CD4-positive, alpha-beta T cell treated with Interferon alpha-2 for 1 hour (primary cell): ENCODE measurements at places on chromosomes 6 and 20.
A peak's percentile ranks its signal among the peaks of the same experiment; 100 is the strongest.

GRCh38 chr6:79605968-79606764 is 25.0 kb upstream of the SH3BGRL2 start:
- no peak for DNase-seq

DNA sequence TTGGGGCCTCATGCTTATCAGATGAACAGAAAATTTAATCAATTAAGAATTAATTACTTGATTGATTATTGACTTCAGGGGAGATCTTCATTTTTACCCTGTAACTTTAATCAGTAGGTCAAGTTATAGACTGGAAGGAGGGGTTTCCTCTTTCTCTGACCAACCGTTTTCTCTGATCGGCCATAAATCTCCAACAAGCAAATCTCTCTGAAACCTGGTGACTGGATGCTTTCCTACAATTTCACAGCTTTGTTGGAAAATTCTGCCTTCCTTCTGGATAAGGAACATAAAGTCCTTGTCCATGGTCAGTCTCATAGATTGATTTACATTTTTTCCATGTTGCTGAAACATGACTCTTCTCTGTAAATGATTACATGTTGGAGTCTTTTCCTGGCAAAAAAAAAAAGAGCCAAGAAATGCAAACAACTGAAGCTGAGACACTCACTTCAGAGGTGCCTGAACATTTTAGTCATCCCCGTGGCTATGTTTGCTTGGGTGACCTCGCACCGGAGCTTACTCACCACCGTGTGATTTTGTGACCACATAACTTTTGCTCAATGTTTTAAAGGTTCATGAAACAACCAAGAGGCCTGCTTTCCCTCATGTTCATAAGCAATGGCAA is 31.0 kb downstream of the IRF4 start:
- no peak for DNase-seq

GRCh38 chr20:21564127-21564773 is 50.4 kb upstream of the NKX2-2 start:
- DNase-seq, result no peak

DNA sequence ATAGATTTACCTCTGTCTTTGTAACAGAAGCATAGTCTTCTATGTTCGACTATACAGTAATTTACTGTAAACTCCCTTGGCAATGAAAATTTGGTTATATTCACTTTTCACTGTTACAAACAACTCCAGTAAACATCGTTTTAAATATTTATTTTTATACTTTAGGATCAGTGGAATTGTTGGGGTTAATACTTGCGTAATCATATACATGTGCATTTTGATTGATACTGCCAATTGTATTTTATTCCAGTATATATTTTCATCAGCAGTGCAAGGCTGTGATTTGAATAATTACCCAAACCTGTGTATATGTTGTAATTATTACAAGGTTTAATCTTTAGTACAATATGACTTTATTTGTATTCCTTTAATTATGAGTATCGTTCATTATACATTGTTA is 255.7 kb downstream of the ARID1B start:
- DNase-seq, result no peak

DNA sequence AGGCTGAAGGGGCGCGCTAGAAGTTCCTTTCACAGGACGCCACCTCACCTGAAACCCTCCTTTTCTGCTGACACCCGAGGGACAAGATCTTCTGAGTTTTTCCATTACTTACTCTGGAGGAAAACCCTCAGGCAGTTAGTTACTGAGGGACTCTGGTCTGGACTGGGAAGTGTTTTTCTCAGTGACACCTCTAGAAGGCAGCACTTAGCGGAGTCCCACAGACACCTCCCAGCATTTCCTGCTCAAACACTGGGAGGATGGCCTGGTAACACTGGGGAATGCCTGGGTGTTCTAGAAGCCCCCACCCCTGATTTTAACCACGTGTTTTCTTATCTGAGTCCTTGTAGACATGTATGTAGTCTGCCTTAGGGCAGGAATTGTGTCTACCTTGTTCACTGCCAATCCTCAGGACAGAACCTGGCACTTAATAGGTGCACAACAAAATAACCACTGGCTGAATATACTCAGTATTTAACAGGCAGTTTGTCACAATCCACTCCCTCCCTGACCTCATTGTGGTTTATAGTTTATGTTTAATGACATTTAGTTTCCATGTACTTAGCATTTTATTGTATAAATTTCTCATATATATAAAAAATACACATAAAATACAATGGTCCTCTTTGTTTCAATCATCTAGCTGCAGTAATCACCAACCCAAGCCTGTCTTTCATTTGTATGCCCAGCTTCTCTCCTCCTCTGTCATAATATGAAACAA is 4.8 kb downstream of the GSTA3 start:
- no peak for DNase-seq

GRCh38 chr20:51480507-51481270 is 61.8 kb downstream of the NFATC2 start:
- DNase-seq, result no peak

GRCh38 chr20:8271727-8272126 is 139.7 kb downstream of the PLCB1 start:
- no peak for DNase-seq

DNA sequence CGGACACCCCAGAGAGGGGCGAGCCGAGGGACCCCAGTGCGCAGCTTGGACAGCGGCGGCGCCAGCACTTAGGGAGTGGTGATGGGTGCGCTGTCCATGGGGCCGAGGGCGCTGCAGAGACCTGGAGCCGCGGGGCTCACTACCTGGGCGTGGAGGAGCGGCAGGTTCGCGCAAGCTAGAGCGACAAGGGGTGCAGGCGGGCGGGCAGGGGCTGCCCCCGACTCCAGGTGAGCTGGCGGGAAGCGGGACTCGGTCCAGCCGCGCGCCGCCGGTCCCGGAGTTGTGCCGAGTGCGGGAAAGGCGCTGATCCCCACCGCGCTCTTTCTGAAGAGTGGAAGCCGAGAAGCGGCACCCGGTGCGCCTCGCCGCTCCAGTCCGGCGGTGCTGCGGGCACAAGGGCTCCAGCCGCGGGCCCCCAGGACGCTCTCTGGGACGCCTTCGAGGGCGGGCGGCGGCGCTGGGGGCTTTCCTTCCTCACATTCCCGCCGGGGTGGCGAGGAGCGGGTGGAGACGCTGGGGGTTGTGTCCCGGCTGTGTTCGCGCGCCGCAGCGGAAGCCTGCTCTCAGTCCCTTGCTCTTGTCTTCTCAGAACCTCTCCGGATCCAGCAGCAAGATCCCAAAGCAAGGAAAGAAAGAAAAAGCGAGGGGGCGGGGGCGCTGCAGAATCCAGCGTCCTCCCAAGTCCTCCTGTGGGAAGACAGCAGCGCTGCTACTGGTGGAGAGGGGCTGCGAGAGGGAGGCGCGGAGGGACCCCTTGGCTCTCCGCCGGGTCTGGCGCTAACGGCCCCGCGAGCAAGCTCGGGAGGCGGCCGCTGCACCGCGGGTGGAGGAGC is at the start of gene B3GAT2:
Gene B3GAT2, minus strand, starts transcription at position 610 of the 833 bp plus-strand sequence. CDS start 631 bp downstream, outside the sequence.
- no peak for DNase-seq

DNA sequence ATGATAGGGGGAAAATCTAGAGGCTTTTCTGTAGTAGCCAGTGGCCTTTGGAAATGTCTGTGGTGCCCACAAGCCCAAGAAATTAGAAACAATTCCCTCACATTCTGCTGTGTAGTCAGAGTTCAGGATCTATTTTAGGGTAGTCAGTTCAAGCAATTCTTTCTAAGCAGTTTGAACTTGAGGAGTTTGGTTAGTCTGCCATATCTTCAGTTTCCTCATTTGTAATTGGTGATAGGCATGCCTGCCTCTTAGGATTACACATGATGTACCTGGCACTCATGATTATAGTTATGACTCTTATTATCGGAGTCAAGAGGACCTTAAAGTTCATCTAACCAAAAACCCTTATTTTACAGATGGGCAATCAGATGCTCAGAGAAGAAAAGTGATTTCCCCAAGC is 21.2 kb upstream of the MEP1A start:
- no peak for DNase-seq

- no peak for DNase-seq
These were observed 216.0 kb downstream of the GJA1 start for GRCh38 chr6:121651420-121651819.

DNA sequence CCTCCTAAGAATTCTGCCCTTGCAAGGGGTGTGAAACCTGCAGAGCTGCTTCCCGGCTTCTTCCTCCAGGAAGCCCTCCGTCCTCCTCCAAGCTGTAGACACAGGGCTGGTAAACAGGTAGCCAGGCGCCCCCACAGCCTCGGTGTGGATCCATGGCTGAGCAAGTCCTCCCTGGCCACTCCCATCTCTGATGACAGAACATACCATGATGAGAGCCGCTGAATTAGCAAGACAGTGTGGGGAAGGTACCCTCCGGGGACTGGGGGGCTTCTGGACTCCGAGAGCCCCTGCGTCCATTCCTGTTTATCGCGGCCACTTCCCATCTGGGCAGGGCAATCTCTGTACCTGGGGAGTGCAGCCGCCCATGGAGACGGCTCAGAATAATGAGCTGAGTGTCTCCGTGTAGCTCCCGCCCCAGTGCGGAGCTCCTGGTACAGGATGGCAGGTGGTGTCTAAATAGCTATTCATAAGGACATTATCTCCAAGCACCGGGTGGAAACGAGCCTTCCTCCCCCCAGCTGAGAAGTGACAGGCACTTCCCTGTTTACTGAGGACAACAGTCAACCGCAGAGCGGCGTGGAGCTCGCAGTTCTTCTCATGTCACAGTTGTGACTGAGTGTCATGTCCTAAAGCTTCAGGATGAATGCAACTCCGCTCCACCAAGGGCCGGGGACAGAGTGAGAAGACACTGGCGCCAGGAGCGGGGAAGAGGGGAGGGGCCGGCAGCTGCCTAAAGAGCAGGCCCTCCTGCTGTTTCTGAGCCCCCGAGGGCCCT is 22.7 kb upstream of the NTSR1 start:
- DNase-seq, result peak; percentile 17

DNA sequence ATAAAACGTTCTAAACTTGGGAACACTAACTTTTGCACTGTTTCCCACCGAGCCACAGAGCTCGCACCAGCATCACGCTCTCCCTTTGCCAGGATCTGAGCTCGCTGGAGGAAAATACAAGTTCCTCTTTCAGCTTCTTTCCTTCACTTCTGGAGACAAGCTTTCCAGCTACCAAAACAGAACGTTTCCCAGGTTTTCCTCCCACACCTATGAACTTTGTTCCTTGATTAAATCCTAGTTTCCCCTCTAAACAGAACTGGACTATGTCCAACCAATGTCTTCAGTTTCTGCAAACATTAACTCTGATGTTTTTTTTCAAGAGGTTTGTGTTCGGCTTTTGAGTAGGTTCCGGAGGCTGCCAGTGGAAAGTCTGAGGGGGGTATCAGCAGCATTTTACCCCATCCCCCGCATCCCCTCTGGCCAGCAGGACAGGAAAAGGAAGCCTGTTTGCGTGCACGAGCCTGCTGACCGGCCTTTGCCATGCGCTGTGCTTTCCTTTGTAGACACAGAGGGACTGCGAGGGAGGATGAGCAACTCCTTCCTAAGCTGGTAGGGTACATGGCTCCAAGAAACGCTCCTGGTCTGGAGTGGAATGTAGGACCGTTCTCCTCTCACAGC is 135.5 kb downstream of the LY86 start:
- DNase-seq, result no peak

DNA sequence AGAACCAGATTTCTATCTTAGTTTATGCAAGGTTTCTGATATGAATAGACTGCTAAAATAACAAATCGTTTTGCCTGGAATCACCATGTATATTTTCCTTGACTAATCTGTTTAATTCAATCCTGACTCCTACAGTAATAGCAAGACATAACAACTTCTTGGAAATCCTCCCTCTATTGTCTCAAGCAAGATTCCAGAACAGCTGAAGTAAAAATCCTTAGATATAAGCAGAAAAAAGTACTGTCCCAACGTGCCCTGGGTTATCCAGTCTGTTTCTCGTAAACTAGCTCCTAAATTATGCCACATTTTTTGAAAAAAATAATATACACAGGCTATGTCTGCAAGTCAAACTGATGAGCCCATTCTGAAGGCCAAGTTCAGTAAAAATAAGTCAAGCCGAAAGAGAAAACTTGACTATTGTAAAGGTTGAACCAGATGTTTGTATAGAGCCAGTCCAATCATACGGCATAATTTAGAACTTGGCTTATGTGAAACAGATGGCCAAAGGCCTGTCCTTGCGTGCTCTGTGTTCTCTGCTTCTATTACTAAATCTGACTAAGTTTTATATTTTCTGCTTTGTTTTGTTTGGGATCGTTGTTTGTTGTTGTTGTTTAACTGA is 341.6 kb upstream of the NRSN1 start:
- DNase-seq, result no peak

- DNase-seq, result peak; percentile 12
These were observed 86.6 kb downstream of the SLC16A10 start for GRCh38 chr6:111173946-111174345.

- no peak for DNase-seq
These were observed 76.0 kb downstream of the SLX4IP start for GRCh38 chr20:10511170-10511508.

DNA sequence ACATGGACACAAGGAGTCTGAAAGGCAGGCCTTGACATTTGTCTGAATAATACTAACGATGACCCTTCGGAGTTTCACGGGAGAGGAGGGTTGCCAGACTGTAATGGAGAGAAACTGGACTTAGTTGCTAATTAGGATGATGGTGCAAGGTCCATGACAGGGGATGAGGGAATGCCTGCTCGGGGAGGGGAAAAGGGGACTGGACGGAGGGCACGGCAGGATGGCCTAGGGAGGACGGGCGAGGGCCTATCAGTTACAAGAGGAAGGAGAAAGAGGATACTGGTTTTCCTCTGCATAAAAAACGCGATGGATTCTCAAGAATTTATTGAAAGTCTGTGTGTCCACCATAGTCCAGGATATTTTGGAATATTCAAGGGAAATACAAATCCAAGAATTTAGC is 42.7 kb downstream of the IRAK1BP1 start:
- DNase-seq, result no peak

- no peak for DNase-seq
These were observed 654 bp downstream of the TMEM14C start for GRCh38 chr6:10723567-10723881.

DNA sequence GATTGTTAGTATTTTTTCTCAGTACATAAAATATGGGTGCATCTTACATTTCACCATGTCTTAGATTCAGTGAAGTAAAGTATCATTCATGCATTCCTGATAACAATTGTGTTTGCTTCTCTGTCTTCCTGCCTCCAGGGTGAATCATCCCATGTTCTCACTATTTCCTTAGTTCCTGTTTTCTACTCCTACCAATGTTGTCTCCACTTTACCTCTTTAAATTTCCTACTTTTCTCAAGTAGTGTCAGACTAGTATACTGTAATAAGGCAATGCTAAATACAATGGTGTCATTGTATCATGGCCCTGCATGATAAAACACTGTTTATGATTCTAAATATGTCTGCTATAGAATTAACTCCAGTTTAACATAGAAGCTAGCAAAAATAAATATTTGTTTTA is 37.4 kb upstream of the GABRR1 start:
- no peak for DNase-seq
